ENCODE measurements at places on chromosomes 3 and 15.

DNA sequence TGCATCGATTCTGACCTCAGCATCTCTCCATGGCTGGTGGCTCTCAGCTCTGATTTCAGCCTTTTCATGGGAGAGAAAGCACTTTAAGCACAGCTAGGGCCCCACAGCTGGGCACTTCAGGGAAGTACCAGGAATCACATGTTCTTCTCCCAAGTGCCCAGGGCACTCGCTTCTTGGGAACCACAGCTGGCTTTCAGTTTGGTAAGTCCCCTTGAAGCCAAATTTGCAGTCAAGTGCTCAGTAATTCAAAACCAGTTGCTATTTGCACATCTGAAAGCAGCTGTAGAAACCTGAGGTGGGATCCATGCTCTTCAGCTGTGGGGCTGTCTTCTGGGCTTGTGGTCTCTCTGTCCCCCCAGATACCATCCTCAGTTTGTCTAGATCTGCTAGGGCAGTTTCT, 12.8 kb downstream of the GABRA5 start:
- no peak for DNase-seq

- no peak for DNase-seq
Measured at GRCh38 chr3:35651851-35652250, 12.5 kb downstream of the ARPP21 start.

DNA sequence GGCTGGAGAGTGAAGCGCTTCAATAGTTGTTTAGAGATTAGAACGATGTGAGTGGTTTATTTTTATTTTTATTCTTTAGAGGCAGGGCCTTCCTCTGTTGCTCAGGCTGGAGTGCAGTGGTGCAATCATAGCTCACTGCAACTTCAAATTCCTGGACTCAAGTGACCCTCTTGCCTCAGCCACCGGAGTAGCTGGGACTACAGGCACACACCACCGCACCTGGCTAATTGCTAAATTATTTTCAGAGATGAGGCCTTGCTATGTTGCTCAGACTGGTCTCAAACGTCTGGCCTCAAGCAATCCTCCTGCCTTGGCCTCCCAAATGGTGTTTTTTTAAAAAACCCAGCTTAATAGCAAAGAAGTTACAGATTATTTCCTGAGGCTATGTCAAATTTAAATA, 29.0 kb downstream of the PPARG start:
- DNase-seq = no peak

GRCh38 chr15:31116423-31117030, 15.0 kb upstream of the TRPM1 start:
- DNase-seq = no peak

DNA sequence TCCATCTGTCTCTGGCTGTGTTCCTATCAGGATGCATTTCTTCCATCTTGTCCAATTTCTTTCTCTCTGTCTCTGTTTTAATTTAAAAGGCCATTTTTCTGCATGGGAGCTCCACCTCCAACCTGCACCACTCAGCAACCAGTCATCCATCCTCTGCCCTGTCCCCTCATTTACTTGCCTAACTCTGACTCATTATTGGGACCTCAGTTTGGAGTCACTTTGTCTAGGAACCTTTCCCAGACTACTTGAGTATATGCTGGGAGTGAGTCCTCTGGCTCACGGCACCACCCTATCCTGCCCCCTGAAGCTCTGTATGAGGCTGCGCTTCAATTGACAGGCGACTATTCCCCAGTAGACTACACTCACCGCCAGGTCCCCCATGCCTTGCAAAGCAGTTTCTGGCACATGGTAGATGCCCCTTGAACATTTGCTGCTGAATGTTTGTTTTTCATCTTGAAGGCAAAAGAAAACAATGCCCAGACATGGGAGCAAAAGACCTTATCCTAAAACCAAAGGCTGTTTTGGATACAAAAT, 513.3 kb upstream of the CFAP20DC start:
- no peak for DNase-seq

- DNase-seq = no peak
Measured at GRCh38 chr3:24235121-24235520, 259.5 kb downstream of the THRB start.

- no peak for DNase-seq
Measured at GRCh38 chr3:78838362-78838761, 929.4 kb downstream of the ROBO1 start.

- DNase-seq = no peak
Measured at GRCh38 chr3:30297112-30297511, 309.3 kb upstream of the TGFBR2 start.

- no peak for DNase-seq
Measured at GRCh38 chr3:4845882-4846281, 133.4 kb upstream of the BHLHE40 start.

GRCh38 chr15:69703532-69704187, 251.0 kb downstream of the RPLP1 start:
- no peak for DNase-seq

GRCh38 chr15:65354835-65355172, 23.0 kb downstream of the IGDCC3 start:
- no peak for DNase-seq

- no peak for DNase-seq
Measured at GRCh38 chr15:75721923-75722870, 9.5 kb upstream of the CSPG4 start.

GRCh38 chr15:77907824-77908751, 169.4 kb downstream of the TBC1D2B start:
- peak; percentile 12 for DNase-seq

GRCh38 chr15:67366904-67367303, 112.3 kb downstream of the IQCH start:
- DNase-seq = no peak

- no peak for DNase-seq
Measured at GRCh38 chr3:113783980-113784379, 37.1 kb downstream of the ATP6V1A start.

- no peak for DNase-seq
Measured at GRCh38 chr3:66441129-66441528, 59.7 kb downstream of the LRIG1 start.

DNA sequence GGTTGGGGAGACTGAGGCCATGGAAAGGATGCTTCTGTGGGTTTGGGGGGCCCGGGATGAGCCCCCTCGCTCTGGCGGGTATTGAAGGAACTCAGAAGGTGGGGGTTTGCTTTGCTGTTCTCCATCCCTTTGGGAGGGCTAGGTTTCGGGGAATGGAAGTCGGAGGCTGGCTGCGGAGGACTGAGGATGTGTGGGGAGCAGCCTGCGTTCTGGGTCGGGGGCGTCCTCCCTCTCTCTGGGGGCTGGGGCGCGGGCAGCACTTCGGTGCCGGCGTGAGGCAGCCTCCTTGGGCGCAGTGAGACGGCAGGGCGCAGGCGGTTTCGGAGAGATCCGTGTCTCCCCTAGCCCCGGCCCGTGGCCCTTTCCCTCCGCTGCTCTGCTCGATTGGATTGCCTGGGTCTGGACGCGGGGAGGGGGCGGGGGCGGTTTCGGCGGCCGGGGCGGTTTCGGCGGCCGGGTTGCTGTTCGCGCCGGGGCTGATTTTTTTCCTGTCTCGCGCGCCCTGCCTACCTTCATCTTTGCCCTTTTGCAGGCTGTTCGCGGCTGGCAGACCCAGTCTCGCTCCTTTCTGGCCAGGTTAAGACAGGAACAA, 1.4 kb downstream of the PTPRG start:
- no peak for DNase-seq

- DNase-seq = no peak
Measured at GRCh38 chr3:128207951-128208350, 54.7 kb downstream of the EEFSEC start.

DNA sequence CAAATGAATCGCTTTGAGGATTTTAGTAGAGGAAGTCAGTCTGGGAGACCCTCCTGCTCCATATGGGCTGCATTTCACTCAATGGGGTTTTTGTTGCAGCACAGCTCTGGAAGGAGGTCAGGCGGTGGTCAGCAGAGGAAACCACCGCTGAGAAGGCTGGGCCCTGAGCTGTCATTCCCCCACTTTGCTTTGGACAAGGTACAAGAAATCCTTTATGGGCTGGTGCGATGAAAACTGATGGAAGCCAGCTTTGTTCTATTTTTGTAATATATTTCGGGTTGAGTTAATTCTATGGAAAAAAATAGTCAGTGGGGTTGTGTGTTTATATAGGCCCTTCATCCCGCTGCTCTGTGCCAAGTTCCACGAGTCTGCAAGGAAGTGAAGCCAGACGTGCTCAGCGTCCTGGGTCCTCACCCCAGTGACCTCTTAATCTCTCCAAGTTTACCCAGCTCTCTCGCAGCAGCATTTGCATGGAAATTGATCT, 157.1 kb upstream of the TMC3 start:
- no peak for DNase-seq

- DNase-seq = no peak
Measured at GRCh38 chr3:78926523-78926922, 841.3 kb downstream of the ROBO1 start.

DNA sequence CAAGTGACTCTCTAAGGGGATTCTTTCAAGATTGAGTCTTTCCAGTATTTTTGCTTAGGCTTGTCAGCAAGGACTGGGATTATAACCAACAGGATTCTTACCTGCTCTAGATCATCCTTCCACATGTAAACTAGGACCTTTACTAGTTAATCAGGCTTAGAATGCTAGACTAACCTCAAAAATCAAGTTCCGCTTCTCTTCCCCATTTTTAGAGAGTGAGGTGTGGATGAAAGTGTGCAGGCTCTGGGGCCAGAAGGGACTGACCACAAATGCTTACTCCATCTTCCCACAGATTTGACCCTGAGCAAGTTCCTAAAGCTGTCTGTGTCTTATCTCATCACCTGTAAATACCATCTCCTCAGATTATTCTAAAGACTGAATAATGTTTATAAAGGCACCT, 89.5 kb upstream of the IL12A start:
- DNase-seq = no peak

- DNase-seq = no peak
Measured at GRCh38 chr15:48391950-48392349, 60.7 kb downstream of the DUT start.

GRCh38 chr15:71802770-71803169, 7.6 kb upstream of the NR2E3 start:
- no peak for DNase-seq

- no peak for DNase-seq
Measured at GRCh38 chr3:98005438-98005837, 29.7 kb downstream of the GABRR3 start.

DNA sequence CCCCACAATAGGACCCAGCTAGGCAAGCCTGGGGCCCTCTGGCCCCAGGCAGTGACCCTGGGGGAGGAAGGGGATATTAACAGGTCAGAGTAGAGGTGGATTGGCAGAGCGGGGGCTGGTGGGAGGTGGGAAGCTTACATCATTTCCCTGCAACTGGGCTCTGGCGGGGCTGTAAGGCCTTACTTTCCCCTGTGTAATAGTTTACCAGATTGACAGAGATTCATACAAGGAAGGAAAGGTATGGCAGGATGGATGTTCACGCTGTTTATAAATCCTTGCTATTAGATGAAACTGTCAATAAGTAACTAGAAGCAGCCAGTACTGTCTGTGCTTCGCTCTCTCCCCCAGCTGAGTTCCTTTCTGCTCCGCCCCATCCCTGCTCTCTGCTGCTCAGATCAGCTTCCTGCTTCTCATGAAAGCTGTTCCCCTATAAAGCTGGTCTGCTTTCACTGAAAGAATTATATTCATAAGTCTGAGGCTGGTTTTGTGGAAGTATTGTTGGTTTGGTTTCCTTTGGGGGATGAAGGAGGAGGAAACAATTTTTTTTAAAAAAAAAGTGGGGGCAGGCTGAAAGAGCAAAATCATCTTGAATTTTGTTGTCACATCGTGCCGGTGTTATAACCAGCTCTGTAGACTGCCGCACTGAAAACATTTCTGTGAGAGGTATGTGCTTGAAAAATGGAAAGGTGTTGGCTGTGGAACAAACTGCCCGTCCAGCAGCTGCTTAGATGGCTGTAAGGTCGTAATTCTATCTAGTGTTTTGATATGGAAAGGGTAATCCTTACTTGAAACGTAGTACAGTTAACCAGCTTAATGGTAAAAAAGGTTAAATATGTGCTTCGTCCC, 76.4 kb downstream of the BBX start:
- DNase-seq = peak; percentile 40

- DNase-seq = no peak
Measured at GRCh38 chr3:192906940-192907339, 10.7 kb downstream of the MB21D2 start.

DNA sequence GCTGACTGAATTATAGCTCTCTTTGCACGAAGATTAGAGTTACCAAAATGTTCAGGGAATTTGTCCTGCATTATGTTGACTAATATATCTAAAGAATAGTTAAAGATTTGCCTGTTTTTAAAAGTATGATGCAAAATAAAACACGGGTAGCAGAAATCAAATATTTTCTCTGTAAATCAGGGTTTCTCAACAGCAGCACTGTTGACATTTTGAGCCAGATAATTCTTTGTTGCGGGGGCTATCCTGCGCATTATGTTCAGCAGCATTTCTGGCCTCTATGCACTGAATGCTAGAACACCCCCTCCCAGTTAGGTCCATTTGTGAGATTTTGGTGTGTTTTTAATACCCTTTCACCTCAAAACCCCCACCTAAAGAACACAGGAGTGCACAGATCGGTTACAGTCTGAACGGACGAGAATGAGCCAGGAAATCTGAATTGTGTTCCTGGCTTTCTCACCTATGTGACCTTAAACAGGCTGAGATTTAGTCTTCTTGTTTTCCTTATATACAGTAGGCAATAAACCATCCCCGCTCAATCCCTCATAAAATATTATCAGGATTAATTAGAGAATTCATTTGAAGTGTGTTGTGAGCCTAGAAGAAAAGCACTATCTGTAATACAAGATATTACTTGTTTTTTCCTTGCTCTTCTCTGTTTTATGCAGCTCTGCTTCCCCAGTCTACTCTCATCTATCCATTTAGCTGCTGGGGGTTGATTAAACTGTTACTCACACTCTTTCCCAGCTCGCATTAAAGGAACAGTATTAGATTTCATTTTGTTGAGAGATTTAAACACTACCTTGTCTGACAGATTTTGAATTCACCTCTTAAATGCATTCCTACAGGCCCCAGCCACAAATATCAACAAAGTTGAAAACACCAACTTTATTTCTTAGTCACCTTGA, 247.5 kb upstream of the GOLIM4 start:
- DNase-seq = no peak

DNA sequence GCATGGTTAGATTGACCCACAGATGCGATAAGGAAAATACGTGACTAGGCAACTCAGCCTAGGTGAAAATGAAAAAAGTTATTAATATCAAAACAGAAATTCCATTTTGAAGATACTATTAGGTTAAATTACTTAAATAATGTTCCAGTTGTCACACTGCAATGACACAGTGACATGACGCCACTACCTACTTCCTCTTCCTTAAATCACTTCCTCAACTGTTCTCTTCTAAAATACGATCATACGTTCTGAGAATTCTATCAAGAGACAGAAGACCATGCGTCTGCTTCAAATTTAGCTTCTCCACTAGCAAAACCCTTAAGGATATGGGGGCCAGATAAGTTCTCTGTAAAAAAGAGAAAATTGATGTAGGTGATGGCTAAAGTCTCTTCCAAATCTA, 18.2 kb downstream of the CMTM6 start:
- DNase-seq = no peak

GRCh38 chr3:189776149-189776824, 145.1 kb downstream of the TP63 start:
- no peak for DNase-seq

- DNase-seq = no peak
Measured at GRCh38 chr15:28110481-28110881, 11.4 kb upstream of the OCA2 start.

- DNase-seq = no peak
Measured at GRCh38 chr15:32993285-32993684, 201.2 kb downstream of the FMN1 start.

GRCh38 chr15:74889390-74889882, 406 bp upstream of the MPI start:
- no peak for DNase-seq

Measured in CD4-positive, alpha-beta memory T cell (primary cell).